ENCODE measurements at places on chromosomes 4 and X.

- no peak for DNase-seq
These were observed 58.3 kb downstream of the INTS12 start for GRCh38 chr4:105650190-105650589.

DNA sequence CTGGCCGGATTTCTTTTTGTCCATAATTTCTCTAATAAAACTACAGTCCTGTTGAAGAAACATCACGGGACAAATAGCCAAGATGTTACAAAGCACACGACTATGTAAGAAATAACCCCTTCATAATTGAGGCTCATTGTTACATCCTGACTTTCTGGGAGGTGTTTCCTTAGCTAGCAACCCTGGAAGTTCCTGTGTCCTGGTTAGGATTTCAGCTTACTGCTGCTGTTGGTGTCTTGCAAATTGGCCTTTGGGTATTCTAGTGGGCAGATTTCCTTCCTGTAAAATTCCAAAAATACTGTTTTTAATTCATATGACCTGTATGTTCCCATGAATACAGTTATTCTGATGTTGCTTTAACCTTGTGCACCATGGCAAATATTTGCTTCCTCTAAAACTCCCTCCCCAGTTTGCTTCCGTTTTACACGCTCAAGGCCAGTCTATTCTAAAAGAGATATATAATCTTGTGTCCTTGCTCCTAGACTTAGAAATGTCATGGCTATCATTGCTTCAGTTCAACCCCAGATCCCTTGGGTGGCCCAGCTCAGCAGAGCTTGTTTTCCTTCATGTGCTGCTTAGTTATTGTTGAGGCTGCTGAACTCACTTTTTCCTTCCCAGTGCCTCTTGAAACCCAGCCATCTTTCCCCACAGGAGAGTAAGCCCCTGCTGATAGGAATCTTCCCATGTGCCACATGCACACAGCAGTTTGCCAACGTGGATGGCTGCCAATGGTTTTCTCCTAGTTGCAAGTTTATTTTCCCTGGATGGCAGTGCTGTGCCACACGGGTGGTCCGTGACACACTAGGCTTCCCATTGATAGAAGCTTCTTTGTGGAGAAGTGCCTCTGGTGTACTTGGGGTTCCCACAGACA lies 75.8 kb downstream of the TSPAN7 start:
- DNase-seq: no peak

DNA sequence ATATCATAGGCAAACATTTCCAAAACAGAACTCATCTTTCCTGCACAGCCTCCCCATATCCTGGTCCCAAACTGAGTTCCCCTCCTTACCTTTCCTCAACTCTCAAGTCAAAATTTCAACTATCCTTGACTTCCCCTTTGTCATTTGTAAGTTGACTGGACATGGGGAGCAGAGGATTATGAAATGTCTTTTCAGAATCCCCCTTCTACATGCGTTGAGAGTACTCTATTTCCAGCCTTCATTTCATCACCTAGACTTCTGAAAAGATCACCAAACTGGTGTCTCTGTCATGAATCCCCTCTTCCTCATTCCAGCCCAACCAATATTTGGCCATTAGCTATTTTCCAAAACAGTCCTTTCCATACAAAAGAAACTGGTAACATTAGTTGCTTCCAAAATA lies 95.2 kb downstream of the SYNPO2 start:
- DNase-seq: no peak

DNA sequence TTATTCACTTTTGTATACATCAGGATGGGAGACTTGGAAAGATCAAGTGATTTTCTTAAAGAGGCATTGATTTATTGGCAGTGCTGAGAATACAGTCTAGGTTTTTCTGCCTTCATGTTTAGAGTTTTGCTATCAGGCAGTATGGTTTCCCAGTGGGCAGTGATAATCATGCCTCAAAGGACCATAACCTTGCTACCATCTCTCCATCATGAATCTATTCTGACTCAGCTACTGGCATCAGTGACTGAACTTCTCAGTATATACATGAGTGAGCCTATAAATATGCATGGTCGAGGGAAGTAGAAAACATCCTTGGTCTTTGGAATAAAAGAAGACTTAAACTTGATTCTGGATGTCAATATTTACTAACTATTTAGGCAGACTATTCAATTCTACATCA lies 562.0 kb upstream of the AADAT start:
- DNase-seq: no peak

DNA sequence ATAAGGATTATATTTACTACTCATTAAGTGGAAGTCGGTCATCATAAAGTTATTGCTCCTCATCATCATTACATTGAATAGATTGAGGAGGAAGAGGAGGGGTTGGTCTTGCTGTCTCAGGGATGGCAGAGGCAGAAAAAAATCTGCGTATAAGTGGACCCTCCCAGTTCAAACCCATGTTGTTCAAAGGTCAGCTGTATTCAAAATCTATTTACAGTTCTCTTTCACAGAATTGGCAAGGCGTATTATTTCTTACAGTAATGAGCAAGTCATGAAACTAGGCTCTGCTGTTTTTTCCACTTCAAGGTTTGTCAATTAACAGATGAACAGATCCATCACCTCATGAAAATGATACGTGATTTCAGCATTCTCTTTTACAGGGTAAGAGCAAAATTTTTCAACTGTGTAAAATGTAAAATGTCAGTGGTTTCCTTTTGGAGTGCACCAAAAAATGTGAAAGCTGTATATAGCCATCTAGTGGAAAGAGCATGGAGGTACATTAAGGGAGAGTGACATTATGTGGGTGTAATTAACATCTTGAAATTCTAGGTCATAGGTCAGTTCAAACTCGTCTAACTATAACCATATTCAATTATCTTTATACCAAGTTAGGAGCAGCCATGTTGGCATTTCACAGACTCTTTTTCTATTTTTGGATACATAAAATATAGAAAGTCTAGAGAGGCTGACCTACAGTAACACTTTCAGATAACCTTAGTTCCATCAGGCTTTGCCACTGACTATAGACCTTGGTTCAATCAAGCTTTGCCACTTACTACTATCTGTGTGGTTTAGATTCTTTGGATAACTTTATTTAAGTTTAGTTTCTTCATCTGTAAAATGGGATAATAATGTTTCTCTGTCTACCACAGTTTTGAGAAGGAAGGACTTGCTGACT lies 30.1 kb downstream of the NEIL3 start:
- peak; percentile 27 for DNase-seq

GRCh38 chr4:83387012-83387411 lies 52.4 kb upstream of the HPSE start:
- no peak for DNase-seq

DNA sequence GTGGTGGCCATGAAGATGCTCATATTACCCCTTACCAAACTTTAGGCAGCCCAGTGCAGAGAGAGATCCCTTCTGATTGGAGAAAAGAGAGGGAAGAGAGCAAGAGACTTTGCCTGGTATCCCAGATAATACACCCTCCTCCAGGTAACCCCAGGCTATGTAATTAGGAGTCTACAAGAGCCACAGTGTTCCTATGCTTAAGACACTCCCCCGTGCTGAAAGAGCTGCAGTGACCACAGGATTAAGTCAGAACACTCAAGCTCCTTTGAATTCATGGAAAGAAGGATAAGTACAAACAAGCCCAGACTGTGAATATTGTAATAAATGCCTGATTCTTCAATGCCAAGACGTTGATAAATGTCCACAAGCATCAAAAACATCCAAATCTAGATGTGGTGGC lies 41.4 kb downstream of the PABPC4L start:
- DNase-seq: no peak

- no peak for DNase-seq
These were observed 232.2 kb downstream of the C4orf33 start for GRCh38 chr4:129328162-129328561.

DNA sequence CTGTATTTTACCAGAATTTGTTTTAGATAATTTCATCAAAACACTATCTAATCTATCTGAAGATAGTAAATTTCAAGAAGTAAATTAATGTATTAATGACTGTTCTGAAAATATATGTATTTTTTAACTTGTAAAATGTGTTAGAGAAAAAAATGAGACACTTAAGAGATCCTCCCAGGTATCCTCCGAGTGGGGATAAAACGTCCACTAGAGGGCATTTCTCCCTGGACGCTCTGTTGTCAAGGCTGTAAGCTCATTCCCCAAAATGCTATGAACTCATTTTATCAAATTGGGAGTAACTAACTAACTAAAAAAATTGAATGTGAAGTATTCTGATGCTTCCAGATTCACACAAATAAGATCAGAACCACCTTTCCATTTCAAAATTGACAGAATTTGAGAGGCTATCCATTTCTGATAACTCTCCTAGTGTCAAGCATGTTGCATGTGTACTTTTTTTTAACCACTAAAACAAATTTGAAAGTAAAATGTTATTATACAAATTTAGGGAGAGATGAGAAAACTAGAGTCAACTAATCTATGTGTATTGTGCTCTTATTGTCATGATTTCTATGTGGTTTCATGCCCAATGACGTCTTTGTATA lies 337.3 kb upstream of the HS3ST1 start:
- no peak for DNase-seq

GRCh38 chr4:116501954-116502353 lies 583.4 kb downstream of the TRAM1L1 start:
- no peak for DNase-seq

DNA sequence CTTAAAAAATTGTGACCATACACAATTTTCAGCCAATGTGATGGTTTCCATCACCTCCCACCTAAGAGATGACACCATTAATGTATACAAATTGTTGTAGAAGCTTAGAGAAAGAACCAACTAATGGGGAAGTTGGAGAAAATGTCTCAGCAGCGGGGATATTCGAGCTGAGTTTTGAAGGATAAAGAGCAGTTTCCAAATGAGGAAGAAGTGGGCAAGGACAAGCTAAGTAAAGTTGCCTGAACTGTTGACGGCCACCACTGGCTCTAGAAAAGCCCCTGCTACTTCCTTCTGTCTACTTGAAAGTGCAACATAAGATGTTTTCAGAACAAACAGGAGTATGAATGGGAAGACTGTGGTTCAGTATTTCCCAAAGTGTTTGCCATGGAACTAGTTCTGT lies 92.0 kb downstream of the CHRNA9 start:
- DNase-seq: no peak

- DNase-seq: no peak
These were observed 100.1 kb downstream of the RTL5 start for GRCh38 chrX:72031634-72032033.

- DNase-seq: peak; percentile 12
These were observed 142.4 kb downstream of the ANXA5 start for GRCh38 chr4:121554382-121554781.

- DNase-seq: peak; percentile 37
These were observed 192.5 kb upstream of the STK26 start for GRCh38 chrX:131830400-131831184.

DNA sequence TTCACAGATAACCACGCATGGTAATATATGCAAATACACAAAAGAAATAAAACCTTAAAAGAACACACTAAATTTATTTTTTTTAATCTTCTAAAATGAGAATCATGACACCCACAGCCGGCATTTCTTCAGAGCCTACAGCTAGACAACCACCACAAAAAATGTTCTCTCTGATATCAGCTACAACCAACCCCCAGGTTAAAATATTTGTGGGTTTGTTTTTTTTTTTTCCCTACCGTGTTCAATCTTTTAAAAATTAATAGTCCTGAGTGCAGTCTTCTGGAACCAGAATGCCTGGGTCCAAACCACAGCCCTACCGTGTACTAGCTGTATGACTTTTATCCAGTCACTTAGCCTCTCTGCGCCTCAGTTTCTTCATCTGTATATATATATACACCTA lies 36.0 kb downstream of the MAML3 start:
- DNase-seq: no peak

DNA sequence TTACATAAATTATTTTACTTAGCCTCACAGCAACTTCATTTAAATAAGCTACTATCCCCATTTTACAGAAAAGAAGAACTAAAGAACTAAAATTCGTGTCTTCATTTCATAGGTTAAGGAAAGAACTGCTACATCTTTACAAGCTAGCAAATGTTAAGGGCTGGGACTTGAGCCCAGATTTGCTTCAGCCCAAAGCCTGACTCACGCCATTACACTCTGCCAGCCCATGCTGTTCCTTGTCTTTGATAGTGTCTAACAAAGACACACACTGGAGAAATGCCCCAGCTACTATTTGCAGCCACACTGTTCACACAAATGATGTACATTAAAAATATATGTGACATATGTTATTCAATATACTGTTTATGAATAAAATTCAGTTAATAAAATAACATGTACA lies 29.0 kb upstream of the ERVMER34-1 start:
- peak; percentile 11 for DNase-seq

DNA sequence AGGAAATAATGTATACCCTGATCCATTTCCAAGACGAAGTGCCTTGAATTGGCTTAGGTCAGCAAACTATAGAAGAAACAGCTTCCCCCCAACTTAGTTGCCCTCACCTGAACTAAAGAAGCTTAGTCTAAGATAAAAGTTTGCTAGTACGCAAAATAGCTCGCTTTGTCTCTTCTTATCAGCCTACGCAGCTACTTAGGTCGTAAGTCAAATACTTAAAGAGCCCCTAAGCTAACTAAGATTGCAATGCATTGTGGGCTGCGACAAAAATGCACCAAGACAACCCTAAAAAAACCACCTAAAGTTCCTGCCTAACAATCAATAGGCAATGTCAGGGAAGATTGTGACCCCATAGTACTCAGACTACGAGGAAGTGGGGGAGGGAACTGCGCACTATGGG lies 12.8 kb downstream of the CLNK start:
- no peak for DNase-seq

DNA sequence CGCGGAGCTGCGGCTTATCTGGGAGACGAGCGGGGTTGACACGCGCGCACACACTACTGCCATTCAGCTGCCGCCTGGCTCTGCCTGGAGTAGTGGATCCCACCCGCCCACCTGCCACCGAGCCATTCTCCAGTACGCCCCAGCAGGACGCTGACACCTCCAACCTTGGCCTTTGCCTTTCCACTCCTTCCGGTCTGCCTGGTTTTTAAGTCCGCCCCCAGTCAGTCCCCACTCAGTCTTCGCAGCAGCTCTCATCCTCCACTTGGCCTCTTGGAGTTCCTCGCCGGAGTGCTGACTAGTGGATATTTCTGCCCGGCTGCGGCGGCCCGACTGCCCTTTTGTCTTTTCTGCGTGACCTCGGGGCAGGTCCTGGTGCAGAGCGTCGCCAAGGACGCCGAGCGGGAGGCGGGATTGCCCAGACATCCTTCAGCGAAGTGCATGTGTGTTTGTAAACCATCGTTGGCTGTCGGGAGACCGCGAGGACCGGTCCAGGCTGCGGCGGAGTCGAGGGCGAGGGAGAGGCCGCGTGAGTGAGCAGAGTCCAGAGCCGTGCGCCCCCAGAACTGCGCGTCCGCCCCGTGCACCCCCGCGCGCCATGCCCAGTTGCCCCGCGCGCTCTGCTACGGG lies 1.1 kb downstream of the SLIT2 start:
- DNase-seq: no peak

GRCh38 chrX:12702509-12703091 lies 88.6 kb upstream of the PRPS2 start:
- no peak for DNase-seq

DNA sequence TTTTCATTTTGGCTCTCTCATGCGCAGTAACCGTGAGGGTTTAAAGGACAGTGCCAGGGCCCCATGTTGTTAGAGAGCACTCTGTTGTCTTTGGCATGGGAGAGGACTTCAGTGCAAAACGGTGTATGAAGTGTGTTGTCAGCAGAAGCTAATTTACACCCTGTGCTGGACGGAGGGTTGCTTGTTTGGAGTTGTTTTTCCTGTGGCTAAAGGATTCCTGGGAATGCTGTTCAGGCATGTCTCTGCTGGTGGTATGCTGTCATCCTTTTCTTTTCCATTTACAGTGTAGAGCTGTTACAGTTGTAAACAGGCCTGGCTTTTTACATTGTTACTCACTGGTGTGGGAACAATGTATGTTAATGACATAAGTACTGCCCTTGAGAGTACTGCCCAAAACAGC lies 206.3 kb downstream of the CBR4 start:
- no peak for DNase-seq
